Umbilical cord (tissue), 2 donors: ENCODE measurements at places on chromosomes 16 and 17.
A peak's percentile ranks its signal among the peaks of the same experiment; 100 is the strongest.

GRCh38 chr17:4657678-4658077 lies 16.2 kb upstream of the ALOX15 start:
- peak; percentile 72 for DNase-seq

- DNase-seq, result no peak
These were observed 19.9 kb upstream of the GPATCH8 start for GRCh38 chr17:44522883-44523671.

DNA sequence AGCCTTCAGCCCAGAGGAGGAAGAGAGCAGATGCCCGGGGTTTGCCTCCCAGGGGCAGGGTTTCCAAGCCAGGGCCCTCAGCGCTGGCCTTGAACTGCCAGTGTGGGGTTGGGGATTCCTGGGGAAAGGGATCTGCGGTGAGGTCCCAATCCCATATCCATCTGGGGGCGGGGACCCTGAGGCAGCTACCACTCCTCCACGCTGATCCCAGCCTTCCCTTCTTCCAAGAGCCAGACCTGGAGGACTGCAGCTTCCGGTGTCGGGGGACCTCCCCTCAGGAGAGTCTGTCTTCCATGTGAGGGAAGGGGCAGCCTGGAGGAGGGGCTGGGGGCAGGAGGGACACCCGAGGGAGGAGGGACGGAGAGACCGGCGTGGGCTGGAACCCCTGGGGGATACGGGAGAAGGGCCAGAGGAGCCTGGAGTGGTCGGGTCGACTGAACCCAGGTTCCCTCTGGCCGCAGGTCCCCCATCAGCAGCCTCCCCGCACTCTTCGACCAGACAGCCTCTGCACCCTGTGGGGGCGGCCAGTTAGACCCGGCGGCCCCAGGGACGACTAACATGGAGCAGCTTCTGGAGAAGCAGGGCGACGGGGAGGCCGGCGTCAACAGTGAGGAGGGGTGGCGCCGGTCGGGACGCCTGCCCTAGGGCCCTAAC lies 10.7 kb upstream of the CISD3 start:
- no peak for DNase-seq

DNA sequence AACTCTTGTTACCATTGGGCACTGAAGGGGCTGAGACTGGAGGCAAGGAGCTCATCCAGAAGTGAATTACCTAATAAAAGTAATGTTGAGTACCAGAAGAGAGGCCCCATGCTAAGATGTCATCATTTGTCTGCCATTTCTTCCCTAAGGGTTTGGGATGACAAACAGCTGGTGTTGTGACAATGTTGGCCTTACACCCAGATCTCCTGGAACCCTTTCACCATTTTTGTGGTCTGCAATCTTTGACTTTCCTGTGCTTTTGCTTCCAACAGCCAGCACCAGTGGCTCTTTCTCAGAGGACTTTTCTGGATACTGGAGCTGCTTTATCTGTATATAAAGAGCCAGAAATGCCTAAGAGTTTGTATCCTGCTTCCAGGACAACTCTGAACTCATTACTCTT lies 84.1 kb downstream of the SHISA9 start:
- DNase-seq, result no peak

- no peak for DNase-seq
These were observed 6.3 kb upstream of the ABCC1 start for GRCh38 chr16:15942931-15943690.
